ENCODE measurements at places on chromosomes 6 and 20.

DNA sequence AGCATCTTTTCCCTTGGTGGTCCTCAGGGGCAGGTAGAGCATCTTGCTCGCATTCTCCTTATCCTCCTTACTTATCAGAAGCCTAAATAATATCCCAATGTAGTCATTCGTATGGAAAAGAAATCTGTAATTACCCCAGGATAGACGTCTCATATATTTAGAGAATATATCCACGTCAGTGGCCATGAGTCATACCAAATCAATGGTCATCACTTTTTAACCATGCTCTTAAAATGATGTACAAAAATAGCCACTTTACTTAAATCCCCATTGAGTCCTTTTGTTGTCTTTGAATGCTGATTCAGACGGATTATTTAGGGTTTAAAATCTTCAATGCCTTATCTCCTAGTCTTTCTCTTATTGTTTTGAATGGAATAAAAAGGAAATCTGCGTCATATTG is 231.7 kb upstream of the STXBP5 start:
- no peak for DNase-seq

DNA sequence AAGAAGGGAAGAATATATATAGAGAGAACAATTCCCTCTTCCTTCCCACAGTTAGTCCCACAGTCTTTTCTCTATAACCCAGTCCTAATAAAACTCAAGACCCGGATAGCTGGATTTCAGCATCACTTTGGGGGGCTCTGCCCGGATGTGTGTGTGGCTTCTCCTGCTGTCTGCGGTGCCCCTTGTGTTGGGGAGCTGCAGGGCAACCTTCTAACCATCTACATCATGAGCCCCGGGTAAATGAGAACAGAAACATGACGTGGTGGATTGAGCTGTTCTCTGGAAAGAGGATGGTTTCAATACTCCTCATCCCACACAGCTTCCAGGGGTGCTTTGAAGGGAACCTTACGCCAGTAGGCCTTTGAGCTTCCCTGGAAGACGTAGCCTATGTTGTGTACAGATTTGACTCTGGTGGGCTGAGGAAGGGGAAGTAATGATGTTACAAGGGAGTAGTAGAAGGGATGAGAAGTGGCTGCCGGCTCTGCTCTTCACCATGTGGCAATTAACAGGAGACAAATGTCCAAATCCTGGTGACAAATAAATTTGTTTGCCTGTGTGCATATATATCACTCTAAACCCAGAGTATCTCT is 13.5 kb upstream of the PRDM1 start:
- no peak for DNase-seq

GRCh38 chr6:22326500-22326899 is 29.7 kb upstream of the PRL start:
- no peak for DNase-seq

DNA sequence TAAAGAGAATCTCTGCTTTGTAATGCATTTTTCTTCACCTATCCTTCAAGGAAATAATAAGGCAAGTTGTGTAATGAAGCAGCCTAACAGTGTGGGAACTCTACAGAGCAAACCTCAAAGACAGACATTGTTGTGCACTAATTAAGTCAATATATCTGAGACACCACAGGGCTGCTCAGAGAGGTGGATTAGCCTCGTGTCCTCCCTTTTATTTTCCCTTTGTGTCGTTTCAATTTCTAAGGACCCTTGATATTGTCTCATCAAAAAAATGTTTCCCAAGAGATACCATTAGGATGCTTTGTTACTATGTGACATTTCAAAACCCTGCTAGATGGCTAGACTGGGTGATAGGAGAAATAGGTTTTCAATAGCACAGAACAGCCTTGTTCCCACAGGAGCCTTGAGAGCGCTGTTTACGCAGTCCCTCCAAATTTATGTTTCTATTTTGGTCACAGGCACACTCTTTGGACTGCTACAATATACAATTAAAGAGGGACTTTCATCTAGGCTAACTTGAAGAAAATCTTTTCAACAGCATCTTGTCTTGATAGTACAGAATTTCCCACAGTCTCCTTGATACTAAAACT is 23.1 kb downstream of the UBE3D start:
- DNase-seq: no peak

DNA sequence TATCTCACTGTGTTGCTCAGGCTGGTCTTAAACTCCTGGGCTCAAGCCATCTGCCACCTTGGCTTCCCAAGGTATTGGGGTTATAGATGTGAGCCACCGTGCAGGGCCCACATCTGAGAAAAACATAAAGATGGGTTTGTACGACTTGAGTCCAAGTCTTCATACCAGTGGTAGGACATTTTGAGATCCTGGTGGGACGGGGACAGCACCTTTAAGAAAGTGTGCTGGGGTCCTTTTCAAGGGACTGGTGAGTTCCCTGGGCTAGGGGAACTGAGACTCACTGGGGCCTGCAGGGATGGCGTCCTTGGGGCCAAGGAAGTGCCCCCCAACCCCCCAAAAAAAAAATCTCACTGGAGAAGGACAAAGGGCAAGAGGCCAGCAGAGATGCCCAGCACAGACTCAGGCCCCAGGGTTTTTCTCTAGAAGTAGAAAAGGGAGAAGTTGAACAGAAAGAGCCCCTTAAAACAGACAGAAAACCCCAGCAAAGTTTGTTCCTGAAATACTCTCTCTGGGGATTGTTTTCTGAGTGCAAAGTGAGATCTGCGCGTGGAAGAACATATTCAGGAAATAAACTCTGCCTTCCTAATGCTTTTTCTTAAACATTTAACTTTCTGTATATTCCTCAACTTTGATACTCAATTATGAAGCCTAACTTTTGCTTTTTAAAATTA is 10.7 kb downstream of the OSBPL2 start:
- no peak for DNase-seq

DNA sequence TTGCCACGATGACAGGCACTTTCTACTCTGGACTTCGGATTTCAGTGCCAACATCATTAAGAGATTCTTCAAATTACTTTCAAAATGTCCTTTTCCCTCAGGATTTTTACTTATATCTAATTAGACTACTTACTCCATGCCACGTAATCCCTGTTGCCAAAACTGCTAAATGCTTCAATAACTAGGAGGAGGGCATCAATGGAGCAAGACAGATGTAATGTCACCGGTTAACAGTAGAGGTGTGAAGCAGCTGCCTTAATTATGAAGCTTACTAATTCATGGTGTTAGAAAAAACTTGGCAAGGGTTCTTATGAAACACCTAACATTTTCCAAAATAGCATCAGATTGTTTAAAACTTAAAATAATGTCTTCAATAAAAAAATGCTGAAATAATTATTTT is 111.2 kb upstream of the SIM1 start:
- no peak for DNase-seq

DNA sequence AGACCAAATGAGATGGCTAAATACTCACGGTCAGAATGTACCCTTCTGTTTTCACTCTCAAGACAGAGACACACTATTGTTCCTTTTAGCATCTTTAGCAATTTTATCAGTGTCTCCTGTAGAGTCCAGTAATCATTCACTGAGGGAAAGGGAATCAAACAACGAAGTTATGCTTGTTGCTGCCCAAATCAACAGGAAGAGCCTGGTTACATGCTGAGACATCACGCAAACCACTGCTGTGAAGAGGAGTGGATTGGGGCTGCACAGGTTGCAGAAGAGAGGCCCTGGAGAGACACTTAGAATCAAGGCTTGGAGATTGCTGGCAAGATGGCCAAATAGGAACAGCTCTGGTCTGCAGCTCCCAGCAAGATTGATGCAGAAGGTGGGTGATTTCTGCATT is 40.5 kb upstream of the B3GAT2 start:
- DNase-seq: no peak
